ENCODE measurements at places on chromosomes 1 and 21. TPM values are rescaled to one million over a fixed set of nuclear protein-coding genes. Genes with fewer than 3 reads are reported as not detected.
A peak's percentile ranks its signal among the peaks of the same experiment; 100 is the strongest.

Gene LCK
- 0.37 TPM for total RNA-seq

Gene IRF2BP2
- 199 TPM for total RNA-seq

DNA sequence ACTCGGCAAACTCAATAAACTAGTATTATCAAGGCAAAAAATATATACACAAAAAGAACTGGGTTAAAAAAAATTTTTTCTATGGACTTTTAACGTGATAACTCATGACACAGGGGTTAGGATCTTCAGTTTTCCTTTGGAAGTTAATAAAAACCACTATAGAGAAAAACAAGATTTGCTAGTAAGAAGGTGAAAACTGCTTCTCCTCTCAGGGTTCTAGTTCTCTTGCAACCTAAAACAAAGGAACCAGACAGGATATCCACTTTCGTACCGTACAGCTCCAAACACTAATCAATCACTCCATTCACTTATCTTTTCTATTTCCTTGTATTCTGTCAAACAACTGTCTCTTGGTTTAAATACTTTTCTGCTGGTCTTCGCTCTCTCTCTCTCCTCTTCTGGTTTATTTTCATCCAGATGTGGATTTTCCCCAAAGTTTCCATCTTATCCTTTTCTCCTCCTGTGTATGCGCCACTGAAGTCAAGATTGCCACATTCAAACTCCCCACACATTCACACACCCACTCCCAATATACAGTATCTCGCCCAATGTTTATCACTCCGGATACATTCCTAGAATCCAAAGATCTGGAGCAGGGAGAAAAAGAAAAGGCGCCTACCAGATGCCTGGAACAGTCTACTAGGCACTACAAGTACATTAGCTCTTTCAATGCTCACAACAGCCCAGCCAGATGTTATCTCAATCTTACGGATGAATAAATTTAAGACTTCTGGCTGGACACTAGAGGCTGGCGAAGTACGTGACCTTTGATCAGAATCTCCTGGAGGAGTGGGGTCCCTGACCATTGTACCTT lies 775 bp upstream of the PRPF38B start:
- H3K36me3 ChIP-seq, result no peaks in the 10 kb centered on the region
- peaks cover 3% of the 10 kb centered on the region for H3K4me1 ChIP-seq
- peak overlapping the region; percentile 99 for H3K4me3 ChIP-seq
- DNase-seq, result no peak
- peak overlapping the region; percentile 97 for H3K27ac ChIP-seq
- H3K27me3 ChIP-seq, result peaks cover 19% of the 10 kb centered on the region

DNA sequence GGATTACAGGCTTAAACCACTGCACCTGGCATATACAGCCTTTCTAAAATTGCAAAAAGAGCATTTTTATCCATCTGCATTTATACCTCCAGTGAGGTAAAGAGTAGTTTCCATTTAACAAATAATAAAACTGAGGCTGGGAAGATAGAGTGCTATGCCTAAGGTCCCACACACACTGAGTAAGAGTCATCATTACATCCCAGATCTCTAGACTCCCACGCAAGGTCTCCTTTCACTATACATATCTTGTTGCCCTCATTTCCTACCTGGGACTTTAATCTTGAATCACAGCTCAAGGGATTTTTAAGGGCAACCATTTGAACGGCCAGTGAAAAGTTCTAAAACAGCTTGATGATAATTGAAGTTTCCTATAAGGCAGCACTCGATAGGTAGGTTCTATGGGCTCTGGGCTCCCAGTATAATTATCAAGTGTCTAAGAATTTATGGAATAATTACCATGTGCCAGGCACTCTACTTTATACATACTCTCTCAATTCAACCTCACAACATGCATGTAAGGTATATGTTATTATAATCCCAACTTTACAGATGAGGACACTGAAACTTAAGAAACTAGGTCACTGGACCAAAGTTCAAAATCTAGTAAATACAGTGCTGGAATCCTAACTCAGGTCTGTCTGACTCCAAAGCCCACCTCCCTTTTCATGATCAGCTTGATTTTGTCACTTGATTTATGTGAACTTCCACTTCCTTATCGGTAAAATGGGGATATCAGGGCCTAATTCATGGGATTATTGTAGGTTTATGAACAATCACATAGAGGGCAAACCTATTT lies 23.3 kb upstream of the EPS15 start:
- no peak overlapping the region for H3K4me3 ChIP-seq
- DNase-seq, result no peak
- no peaks in the 10 kb centered on the region for H3K36me3 ChIP-seq
- H3K27me3 ChIP-seq, result no peaks in the 10 kb centered on the region

- no peak overlapping the region for H3K4me3 ChIP-seq
- no peak overlapping the region for H3K27ac ChIP-seq
- H3K36me3 ChIP-seq, result peaks cover 31% of the 10 kb centered on the region
- DNase-seq, result no peak
These were observed 47.2 kb upstream of the IFFO2 start for GRCh38 chr1:19003371-19004290.

GRCh38 chr1:236465959-236466303 lies 57.9 kb upstream of the LGALS8 start:
- H3K4me3 ChIP-seq, result no peak overlapping the region
- no peak for DNase-seq
- H3K27me3 ChIP-seq, result no peaks in the 10 kb centered on the region
- no peaks in the 10 kb centered on the region for H3K36me3 ChIP-seq
- no peak overlapping the region for H3K27ac ChIP-seq

DNA sequence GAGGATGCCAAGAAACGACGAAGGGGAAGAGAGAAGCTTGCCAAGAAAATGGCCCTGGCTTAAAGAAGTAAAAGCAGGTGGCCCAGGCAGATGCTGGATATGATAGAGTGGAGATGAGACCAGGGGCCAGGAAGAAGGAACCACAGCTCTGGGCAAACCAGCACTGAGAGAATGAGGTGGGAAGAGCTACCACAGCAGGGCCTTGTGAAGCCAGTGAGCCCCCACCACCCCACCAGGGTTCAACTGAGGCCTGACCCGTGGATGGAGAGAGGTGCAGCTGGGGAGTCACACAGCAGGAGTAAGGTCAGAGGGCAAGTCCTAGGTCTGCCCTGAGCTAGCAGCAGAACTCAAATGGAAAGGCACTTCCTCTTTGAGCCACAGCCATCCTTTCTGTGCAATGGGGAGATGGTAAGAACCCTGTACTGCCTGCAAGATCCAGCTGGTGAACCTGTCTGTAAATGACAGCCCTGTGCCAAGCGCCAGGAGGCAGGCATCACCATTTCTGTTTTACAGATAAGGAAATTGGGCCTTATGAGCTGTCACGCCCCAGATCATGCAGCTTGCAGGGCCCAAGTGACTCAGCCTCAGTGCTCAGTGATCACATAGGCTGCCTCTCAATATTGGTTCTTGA lies 8.5 kb downstream of the SH3BGRL3 start:
- H3K36me3 ChIP-seq, result no peaks in the 10 kb centered on the region
- peaks cover 11% of the 10 kb centered on the region for H3K27me3 ChIP-seq
- H3K4me1 ChIP-seq, result peaks cover 37% of the 10 kb centered on the region
- no peak overlapping the region for H3K4me3 ChIP-seq
- DNase-seq, result no peak

All from glutamatergic neuron (in vitro differentiated cells).